ENCODE measurements at places on chromosomes 12 and 14.

GRCh38 chr14:64186231-64187129 is 107.7 kb downstream of the ESR2 start:
- DNase-seq, result no peak

DNA sequence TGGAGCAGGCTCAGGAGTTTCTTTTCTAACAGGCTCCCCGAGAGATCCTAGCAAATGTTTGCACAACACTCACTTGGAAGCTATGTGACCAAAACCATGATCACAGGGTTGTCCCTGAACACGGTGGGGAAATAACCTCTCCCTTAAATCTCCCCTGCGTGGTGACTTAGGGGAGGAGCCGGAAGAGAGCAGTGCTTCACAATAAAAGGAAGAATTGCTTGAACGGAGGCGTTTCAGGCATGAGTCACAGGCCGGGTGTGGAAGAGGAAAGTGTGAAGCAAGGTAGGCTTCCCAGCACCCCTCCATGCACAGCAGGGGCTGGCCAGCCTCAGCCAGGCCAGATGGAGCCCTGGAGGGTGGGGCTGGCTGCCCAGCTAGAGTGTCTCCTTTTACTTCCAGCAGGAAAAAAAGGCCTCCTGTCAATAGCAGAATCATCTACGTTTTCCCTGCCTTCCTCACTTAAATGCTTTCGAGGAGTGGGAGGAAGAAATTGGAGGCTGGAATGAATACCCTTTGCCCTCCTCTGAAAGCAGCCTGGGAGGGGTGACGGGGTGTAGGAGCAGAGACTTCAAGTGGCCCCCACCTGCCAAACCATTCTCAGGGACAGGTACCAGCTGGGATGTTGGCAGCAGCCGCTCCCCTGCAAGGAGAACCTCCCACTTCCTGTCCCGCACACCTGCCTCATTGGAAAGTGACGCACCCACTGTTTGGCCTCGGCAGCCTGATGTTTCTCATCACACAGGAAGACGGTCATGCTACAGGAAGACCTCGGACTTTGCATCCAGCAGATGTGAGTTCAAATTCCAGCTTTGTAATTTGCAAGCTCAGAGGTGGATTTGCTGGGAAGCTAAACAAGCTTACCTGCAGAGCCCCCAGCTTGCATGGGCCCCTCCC is 30.1 kb upstream of the PPP2R5C start:
- DNase-seq, result peak; percentile 83

DNA sequence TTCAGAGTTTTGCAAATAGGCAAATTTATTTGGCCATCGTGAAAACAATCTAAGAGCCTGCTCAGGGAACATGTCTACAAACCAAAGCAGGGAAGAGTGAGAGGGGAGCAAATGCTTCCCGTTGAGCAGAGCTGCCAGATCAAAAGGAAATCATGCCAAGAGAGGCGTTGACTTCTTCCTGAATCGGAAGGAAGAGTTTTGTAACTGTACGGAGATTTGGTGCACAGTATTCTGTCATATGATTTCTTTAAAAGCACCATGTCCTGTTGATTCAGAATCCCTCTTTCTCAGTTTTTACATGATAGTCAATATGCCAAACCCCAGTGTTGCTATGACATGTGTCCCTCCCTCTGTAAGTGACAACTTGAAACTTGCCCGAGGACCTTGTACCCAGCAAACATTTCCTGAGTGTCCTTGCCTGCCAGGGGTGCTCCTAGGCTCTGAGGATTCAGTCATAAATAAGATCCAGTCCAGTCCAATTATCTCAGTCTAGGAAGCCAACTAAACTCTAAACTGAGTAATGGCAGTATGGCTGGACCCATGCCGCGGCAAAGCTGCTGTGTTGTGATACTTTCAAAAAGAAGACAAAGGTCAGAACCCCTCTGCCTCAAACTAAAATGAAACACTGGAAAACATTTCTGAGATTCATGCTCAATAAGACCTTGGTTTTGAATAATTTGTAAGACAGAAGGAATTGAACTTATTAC is 300.1 kb upstream of the FKBP4 start:
- no peak for DNase-seq

DNA sequence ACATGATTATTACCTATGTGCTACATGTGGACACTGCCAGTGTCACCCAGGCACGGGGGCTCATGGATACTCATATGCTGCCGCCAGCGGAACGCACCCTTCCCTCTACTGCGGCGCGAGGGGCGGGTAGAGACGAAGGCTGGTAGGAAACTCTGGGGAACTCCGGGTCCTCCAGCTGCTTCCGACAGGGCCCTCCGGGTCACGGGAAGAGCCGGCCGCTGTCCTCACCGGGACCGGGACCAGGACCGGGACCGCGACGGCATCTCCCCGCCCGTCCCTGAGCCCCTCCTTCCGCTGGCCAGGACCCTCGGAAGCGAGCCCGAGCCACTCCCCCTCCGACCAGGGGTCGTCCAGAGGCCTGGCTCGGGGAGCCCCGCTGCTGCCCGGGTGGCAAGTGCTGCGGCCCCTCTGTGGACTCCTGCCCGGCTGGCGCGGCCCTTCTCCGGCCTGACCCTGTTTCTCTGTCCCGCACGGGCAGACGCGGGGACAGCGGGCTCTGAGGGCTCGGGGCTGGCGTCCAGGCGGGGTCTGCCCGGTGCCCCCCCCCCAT is 209.6 kb downstream of the ADGRD1 start:
- DNase-seq, result no peak

DNA sequence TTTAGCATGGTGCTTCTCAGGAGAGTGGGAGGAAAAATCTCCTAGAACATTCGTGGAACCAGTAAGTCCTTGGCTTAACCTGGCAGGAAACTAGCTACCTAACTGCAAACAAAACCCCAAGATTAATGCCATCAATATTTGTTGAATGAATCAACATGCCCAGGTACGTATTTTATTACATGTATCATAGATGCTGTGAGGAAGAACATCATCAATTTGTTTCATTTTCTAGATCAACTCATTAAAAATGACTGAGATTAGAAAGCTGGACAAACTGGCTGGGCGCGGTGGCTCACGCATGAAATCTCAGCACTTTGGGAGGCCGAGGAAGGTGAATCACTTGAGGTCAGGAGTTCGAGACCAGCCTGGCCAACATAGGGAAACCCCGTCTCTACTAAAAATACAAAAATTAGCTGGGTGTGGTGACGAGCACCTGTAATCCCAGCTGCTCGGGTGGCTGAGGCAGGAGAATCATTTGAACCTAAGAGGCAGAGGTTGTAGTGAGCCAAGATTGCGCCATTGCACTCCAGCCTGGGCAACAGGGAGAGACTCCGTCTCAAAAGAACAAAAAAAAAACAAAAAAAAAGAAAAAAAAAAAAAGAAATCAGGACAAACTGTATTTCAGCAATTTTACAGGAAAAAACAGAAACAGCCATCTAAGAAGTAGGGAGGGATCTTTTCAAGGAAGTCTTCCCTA is 88.7 kb downstream of the NTN4 start:
- no peak for DNase-seq

DNA sequence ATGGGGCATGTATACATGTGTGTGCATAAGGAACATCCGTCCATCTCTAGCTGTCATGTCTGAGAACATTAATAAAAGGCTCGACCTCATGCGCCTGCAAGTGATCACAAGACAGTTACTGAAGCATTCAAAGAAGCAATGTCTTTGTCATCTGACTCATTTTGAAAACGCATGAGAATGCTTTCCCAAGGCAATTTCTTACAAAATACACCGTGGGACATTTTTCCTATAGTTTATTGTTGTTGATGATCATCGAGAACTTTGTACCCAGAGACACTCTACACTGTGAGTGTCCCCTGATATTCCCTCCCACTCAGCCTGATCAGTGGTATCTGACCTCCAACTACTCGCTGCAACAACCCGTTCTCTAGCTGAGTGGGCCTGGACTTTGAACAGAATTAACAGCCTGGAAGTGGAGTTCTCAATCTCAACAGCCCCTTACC is 68.1 kb downstream of the ETV6 start:
- DNase-seq, result no peak

DNA sequence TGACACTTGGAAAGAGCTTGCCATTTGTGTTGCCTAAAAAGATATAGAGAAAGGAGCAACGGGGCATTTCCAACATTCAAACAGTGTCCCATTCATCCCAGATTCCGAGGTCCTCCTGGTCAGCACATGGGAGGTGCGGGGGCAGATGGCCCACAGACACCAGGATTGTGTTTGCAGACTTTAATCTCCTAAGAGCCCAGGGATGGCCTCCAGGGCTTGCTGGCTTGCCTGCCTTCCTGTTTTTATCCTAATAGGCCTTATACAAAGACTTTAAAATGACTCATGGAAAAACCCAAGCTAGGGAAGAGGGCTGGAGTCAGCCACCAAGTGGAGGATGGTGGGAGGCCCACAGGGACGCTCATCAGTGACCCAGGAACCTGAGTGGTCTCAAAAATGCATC is 21.5 kb upstream of the FAM181A start:
- no peak for DNase-seq

DNA sequence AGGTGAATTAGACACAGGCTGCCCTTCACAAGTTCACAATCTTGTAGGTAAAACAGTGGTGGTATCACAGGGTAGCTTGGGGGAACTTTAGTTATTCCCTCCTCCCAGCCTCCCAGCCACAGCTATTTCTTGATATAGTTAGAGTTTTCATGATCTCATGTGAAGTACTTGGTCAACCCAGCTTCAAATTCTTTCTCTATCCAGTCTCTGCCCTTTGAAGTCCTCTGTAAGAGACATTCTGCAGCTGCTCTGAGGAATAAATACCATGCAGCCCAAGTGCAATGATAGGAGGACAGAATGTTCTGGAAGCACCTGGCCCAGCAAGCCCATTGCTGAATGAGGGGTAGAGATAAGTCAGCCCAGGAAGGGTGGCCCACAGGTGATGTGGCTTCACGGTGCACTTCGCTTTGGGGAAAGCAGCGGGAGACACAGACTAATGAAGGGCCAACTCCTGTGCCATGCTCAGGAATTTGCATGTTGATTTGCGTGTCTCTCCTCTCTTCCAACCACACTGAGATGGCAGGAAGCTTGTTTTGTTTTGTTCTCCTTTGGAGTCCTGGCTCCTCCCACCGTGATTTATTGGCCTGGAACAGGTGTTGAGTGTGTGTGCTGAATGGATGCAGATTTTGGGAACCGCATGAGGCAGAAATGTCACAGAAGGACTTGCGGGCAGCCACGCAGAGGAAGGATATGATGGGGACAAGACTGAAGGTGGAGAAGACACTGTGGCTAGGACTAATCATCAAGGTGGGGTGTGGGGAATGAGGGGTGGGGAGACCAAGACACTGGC is 8.0 kb upstream of the TXNRD1 start:
- no peak for DNase-seq

GRCh38 chr12:121893961-121894460 is 5.4 kb downstream of the PSMD9 start:
- no peak for DNase-seq
